ENCODE measurements at places on chromosomes 3 and 15. TPM values are rescaled to one million over a fixed set of nuclear protein-coding genes. Genes with fewer than 3 reads are reported as not detected.

ACKR4 gene
- total RNA-seq, result 3.9 TPM

ZCWPW2 gene
- total RNA-seq, result not detected

GOLGA6A gene
- not detected for total RNA-seq

FANCD2OS gene
- not detected for total RNA-seq
